ENCODE measurements at places on chromosomes 5 and 9.

DNA sequence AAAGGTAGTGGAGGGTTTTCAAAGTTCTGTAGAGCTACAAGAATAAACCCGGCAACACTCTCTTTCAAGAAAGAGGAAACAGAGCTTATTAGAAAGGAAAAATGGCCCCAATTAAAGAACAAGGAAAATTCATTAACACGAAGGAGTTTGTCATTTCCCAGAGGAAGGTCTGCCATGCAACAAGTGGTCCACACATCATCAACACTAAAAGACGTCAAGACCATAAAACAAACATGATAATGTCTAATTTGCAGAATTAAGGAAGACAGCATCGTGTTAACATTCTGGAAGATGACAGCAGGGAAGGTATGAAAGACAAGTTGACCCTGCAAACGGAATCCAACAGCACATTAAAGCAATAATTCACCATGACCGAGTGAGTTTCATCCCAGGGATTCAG, 28.6 kb upstream of the NRARP start:
- no peak for DNase-seq

GRCh38 chr9:38422555-38423260, 1.5 kb downstream of the IGFBPL1 start:
- DNase-seq, result no peak

DNA sequence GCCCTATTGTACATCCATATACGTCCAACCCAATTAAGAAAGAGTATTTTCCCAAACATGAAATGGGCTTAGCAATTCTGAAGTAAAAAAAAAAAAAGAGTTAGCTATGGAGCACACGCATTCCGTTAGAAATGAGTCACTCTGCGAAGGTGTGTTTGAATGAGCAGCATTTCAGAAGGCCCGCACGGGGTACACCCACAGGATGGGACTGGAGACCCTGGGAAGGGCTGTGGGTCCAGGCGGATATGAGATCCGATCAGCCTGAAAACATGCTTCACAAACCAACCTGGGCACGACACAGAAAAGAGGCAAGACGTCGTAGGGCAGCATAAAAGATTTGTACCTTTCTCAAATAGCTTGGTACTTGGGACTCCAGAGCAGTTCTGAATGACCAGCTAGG, 173.9 kb upstream of the KLF9 start:
- no peak for DNase-seq

- no peak for DNase-seq
Measured at GRCh38 chr5:151694035-151694485, 7.3 kb upstream of the SPARC start.

GRCh38 chr5:42492974-42493373, 69.7 kb downstream of the GHR start:
- DNase-seq, result no peak

DNA sequence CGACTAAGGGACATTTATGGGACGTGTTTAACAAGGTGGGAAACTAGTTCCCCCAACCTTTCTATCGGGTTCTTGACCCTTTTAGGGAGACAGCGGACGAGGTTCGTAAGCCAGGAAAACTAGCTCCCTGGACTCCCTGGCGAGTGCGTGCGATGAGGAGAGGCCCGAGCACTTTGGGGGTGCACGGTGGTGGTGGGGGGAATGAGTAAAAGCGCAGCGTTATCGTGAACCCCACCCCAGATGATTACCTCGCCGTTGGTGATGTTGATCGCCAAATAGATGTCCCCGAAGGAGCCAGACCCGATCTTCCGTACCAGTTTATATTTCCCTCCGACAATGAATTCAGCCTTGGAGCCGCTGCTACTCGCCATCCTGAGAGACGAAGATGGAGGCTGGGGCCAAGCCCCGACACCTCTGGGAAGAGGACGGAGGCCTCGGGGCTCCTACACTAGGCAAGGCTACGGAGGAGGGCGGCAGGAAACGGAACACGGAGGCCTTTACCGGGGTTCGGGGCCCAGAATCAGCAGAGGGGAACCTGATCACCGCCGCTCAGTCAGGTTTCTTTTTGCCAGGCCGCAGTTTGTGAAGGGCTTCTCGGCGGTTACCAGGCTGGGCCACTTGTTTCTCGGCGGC, 529 bp downstream of the CSNK1A1 start:
- no peak for DNase-seq

- no peak for DNase-seq
Measured at GRCh38 chr9:136239135-136239982, 6.3 kb downstream of the QSOX2 start.

DNA sequence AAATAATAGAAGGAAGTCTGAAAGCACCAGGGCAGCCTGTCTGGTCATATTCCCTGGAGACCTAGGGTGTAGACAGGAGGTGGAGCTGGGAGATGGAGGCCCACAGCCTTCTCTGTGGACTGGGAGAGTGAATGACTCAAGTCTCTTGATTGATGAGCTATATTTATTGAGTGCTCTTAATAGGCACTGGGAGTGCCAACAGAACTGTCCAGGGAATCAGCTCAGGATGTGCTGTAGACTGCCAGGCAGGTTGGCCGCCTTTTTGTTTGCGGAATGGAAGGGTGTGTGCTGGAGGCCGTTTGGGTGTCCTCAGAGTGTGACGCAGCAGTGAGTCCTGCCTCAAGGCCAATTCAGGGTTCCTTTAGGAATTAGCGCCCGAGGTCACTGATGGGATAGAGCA, 33.4 kb upstream of the POMT1 start:
- DNase-seq, result peak; percentile 55
